ENCODE measurements at places on chromosomes 7 and 10.

GRCh38 chr10:122662231-122662630 lies 37.4 kb downstream of the C10orf120 start:
- DNase-seq = no peak

DNA sequence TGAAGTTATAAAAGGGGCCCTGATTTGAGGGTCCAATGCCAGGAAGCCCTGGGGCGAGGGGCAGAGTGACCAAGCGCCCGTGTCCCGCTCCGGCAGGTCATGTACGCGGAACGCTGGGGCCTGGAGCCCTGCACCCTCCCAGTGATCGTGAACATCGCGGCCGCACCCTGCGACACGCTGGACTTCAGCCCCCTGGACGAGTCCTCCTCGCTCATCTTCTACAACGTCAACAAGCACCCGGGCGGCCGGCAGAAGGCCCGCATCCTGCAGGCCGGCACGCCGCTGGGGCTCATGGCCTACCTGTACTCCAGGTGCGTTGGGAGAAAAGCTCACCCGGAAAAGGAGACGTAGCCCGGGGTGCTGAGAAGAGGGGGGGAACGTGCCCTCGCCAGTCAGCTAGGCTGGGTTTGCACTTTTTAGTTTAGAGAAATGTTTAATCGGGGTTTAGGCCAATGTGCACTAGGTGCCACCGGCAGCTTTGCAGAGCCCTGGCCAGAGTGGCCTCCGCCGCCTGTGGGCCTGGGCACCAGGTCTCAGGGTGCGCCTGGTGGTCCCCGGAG lies 22.9 kb upstream of the UTF1 start:
- DNase-seq = no peak

- DNase-seq = no peak
Observed at GRCh38 chr10:42992156-42992956, 84.5 kb upstream of the RET start.

GRCh38 chr10:42578019-42578418 lies 60.4 kb downstream of the ZNF33B start:
- no peak for DNase-seq

DNA sequence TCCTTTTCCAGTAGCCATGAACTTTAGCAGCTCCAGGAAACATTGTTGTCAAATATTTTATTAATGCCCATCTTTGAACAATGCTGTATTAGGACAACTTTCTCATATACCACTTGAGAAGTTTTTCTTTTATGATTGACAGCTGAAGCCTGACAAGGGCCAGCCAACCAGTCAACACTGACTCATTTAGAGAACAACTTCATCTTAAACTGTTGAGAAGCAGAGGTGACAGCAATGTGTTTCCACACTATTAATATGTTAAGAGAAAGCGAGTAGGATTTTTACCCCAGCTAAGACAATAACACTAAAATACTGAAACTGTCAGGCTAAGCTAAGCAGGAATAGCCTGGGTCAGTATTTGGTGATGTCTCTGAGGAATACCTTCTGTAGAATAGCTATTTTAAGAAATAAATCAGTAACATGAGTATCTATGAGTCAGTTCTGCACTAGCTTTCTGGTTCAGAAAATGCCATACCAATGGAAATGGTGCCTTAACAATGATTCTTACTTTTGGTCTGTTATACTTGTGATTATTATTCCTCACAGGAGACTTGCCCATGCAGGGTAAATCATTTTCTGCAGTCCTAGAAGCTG lies 168.8 kb upstream of the POT1 start:
- no peak for DNase-seq

GRCh38 chr10:91787810-91788209 lies 10.4 kb upstream of the TNKS2 start:
- no peak for DNase-seq

- no peak for DNase-seq
Observed at GRCh38 chr7:117271566-117271965, 51.3 kb downstream of the WNT2 start.

DNA sequence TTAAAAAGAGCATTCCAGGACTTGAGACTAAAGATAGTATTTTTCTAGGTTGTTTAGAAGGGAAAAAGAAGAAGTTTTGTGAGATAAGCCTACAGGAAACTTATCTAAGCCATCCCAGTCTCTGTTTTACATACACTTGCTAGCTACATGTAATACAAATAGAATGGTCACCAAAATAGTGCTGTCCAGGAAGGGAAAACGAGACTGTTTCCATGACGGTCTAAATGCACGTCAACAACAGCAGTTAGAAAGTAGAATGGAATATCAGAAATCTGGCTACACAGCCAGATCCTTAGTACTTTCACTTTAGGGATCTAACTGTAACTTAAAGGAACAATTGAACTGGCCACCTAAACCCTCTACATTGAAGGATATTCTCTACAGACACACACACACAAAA lies 117.6 kb downstream of the TSPAN12 start:
- DNase-seq = no peak

- no peak for DNase-seq
Observed at GRCh38 chr10:1009071-1009494, 16.6 kb downstream of the IDI2 start.

Data from left colon (tissue), 2 donors.